Esophagus squamous epithelium (tissue), 5 donors: ENCODE measurements at places on chromosomes 7 and 10.

GRCh38 chr10:131748831-131749766 is 151.7 kb upstream of the PPP2R2D start:
- no peak for DNase-seq

DNA sequence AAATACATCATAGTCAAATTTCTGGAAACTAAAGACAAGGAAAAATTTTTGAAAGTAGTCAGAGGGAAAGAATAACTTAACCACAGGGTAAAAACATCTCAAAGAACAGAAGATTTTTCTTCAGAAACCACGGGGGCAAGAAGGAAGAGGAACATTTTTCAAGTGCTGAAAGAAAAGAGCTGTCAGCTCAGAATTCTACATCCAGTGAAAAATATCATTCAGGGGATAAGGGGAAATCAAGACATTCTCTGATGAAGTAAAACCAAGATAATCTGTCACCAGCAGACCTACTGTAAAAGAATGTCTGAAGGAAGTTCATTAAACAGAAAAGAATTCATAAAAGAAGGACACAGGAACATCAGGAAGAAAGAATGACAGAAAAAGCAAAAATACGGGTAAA is 111.2 kb upstream of the TMEM72 start:
- DNase-seq, result no peak

DNA sequence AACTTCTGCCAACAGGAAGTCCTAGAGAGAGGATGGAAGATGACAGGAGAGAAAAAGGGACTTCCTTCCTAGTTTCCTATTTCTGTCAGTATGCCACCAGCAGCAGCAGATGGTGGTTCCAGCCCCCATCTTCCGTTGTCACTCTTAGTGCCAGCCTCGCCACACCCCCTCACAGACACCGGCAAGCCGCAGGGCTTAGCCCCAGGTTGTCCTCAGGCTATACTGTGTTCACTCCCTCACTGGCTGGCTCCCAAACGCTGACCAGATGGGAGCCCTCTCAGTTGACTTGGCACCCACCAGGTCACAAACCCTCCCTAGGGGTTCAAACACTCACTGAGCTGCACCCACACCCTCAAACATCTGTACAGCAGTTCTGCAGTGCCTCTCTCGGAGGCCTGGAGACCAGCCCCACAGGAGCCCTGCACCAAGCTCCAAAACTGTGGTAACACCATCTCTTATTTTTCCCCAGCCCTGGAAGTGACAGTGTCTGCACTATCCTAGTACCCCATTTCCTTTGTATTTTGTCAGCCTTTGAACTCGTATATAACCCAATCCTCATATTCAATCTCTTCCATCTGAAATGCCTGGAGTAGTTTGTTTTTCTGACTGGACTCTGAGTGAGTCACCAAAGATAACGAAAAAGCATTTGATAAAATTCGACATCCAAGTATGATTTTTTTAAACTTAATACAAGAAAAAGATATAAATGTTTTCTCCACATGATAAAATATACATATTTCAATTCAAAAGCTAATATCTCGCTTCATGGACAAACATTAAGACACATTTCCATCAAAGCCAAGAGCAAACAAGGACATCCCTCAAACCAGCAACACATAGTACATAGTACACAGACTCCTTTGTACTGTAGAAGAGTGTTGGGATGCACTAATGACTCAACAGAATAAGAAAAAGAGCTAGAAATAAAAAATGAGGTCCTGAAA is 34.5 kb downstream of the SMURF1 start:
- no peak for DNase-seq

- DNase-seq, result no peak
Measured at GRCh38 chr10:113133497-113134115, 183.6 kb downstream of the TCF7L2 start.

DNA sequence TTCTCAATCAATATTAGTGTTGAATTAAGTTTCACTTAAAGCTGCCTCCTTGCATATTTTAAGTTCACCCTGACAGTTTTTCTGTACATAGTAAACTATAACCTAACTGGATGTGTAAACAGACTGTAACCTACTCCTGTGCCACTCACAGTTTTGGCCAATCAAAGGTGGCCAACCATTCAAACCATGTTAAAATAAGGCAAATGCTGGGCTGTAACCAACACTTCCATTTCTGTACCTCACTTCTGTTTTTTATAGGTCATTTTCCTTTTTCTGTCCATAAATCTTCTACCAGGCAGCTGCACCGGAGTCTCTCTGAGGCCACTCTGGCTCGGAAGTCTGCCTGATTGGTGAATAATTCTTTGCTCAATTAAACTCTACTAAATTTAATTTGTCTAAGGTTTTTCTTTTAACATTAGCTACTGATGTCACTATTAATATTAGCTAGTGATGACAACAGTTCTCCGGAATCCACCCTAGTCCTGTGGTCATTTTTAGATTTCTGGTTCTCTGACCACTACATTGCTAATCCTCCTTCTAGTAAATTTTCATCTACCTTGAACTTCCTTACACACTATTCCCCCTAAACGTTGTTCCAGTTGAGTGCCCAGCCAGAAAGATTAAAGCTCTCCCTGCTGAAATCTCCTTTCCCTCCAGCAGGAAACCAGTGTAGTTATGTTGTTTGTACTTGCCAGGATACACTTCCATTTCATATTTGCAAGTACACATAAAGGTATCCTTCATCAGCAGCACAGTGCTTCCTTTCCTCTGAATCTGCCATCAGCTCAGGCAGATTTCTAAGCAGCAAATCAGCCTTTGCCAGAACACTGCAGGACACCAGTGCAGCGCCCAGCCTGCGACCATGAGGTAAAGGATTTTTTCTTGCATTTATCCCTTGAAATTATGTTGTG is 18.6 kb upstream of the IFIT2 start:
- no peak for DNase-seq
